ENCODE measurements at places on chromosomes 4 and X.

- DNase-seq = no peak
Observed at GRCh38 chrX:1576201-1576992, 15.0 kb upstream of the AKAP17A start.

GRCh38 chrX:16039834-16040233 is 83.5 kb upstream of the GRPR start:
- DNase-seq = no peak

DNA sequence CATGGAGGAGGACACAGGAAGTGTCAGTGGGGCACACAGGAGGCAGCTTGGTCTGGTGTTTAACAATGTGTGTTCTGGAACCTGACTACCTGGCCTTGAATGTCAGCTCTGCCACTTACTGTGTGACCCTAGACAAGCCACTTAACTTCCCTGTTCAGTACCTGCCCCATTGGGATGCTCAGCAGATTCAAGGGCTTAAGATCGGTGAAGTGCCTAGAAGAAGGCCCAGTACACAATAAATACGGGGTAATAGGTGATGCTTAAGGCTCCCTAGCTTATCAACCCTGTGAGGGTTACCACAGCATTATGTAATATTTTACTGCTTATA is 1.6 kb upstream of the CHIC2 start:
- DNase-seq = no peak

- no peak for DNase-seq
Observed at GRCh38 chrX:128619490-128619889, 567.3 kb upstream of the ACTRT1 start.

- DNase-seq = no peak
Observed at GRCh38 chrX:132294776-132295495, 75.7 kb upstream of the RAP2C start.

GRCh38 chr4:83917572-83917971 is 381.7 kb downstream of the GPAT3 start:
- no peak for DNase-seq

DNA sequence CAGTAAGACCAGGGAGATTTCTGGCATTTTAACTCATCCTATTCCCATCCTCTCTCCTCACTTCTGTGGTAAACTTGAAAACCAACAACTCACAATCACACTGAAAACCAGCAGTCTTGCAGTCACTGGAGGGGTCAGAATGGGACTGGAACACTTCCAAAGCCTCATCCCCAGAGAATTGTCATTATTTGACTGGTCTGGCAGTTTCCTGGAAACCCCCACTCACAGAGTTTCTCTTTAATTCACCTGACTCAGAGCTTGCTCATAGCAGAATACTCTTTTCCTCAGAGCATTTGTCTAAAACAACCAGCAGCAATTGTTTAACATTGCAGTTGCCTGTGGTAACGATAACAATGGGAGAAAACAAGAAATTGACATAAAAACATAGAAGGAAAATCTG is 7.3 kb upstream of the RAB9B start:
- no peak for DNase-seq

DNA sequence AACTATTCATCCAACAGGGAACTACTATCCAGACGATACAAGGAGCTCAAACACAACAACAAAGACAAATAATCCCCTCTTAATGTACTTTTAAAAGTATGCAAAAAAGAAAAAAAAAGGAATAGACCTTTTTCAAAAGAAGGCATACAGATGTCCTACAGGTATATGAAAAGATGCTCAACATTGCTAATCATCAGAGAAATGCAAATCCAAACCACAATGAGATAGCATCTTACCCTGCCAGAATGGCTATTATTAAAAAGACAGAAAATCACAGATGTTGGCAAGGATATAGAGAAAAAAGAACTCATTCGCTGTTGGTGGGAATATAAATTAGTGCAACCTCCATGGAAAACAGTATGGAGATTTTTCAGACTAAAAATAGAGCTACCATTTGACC is 67.1 kb upstream of the ENPP6 start:
- no peak for DNase-seq

DNA sequence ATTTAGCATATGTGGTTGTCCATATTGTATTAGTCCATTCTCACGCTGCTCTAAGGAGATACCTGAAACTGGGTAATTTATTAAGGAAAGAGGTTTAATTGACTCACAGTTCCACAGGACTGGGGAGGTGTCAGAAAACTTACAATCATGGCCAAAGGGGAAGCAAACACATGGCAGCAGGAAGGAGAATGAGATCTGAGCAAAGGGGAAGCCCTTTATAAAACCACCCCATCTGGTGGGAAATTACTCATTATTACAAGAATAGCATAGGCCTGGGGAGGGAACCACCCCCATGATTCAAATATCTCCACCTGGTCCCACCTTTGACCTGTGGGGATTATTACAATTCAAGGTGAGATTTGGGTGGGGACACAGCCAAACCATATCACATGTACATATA is 122.6 kb upstream of the ANK2 start:
- no peak for DNase-seq

GRCh38 chr4:37219990-37220389 is 24.6 kb upstream of the NWD2 start:
- DNase-seq = no peak

DNA sequence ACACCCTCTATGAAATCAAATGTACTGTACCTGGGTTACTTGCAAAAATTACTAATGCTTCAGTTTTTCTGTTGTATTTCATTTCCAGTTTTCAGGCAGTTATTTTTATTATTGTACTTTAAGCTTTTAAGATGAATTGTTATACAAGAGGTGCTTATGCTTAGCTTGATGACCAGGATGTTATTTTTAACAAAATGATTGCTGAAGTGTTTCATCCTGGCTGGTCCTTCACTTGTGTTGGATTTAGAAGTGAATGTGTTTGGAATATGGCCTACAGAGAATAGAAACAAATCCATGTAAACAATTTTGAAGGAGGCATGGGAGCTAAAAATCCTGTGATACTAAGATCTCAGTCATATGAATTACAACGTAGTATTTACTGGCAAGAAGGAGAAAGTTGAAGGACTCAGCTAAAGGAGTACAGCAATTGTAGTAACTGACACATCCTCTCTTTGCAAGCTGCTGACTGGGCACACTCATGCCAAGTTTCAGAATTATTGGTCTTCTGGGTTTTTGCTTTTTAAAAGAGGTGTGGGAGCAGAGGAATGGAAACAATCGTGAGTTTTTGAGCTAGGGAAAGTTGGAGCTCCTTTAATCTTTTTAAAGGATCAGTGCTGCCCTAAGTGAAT is 9.2 kb downstream of the UBE2A start:
- DNase-seq = no peak

DNA sequence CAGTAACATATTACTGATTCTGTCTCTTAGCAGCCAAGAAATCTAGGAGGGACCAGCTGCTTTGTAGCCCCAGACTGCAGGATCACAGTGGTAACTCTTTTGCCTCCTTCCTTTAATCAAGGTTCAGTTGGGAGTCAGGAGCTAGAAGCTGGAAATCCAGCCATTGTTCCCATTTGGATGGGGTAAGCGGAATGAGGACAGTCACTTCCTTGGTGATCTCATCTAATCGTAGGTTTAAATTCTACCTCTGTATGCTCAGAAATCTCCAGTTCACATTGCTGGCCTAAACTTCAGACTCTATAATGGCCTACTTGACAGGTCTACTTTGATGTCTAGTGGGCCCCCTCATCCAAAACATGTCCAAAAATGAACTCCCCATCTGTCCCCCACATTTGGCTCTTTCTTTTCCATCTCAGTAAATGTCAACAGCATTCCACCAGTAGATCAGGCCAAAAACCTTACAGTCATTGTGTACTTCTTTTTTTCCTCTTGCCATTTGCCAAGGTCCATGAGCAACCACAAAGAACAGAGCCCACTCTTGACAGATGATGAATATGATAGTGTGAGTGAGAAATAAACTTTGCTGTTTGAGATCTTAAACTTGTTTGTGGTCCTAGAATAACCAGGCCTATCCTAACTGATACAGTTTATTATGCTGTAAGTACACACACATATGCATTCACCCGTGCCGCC is 40.1 kb downstream of the WWC2 start:
- DNase-seq = no peak

DNA sequence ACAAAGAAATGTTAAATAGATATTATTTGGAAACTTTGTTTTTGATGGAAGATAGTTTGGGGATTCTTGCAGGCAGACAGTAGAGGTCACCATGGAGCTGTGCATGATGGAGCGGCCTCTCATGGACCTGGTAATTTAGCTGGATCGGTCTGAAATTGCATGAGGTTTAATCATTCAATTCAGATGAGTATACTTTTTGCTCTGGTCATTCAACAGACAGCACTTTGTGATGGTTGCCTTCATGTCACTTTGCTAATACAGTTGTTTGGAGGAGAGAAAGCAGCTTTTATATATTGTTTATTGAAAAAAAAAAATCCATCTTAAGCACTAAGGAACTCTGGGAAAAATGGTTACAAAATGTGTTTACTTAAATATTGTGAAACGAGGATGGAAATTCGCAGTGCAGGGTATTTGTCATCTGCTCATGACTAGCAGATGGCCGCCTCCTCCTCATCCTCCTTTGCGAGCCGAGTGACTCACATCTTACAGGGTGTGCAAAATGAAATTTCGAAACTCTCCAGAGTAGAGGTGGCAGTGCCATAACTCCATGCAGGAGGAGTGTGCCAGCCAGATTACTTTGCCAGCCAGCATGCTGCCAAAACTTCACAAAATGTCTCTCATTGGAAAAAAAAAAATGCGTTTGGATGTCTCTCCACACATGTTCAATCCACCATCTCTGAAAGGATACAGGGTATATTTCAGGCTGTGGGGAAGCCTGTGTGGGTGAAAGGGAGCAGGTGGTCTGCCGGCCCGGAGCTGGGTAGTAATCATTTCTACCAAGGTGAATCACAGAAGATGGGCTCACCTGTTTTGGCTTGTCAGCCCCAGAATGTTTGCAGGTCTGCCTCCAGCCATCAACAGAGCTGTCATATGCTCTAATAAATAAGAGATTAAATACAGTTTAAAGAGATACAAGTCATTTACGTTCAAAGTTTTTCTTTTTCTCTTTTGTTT is 314.9 kb upstream of the DIPK2B start:
- peak; percentile 43 for DNase-seq

GRCh38 chr4:11427121-11427996 is 1.3 kb downstream of the HS3ST1 start:
- DNase-seq = no peak

DNA sequence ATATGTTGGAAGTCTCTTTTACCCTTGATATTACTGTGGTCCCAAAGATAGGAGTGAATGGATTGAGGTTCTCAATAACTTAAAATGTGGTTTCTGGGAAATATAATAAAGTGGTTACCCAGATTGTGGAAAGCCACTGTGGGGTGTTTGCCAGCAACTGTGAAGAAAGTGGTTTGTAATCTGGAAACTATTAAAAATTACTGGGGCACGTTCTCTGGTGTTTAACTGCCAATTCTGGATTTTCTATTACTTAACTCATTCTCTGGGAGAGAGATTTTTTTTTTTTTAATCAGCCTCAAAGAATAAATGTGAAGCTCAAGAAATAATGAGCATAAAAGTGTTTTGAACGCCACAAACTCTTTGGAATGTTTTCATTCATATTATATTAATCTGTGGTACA is 4.9 kb upstream of the CXCL6 start:
- DNase-seq = no peak

DNA sequence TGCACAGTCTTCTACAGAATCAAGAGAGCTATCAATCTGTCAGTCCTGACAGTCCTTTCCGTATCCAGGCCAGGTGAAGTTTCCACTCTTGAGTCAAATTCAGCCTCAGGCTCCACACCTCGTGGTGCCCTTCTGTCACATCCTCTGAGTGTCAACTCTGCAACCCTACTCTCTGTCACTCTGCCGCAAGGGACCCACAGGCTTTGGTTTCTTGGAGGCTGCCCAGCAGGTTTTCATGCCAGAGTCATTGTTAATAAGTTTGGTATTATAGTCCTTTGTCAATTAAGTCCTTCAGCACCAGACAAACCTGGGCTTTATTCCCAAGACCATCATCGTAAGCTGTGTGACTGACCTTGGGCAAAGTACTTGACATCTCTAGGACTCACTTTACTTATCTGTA is 83.4 kb upstream of the KLHL13 start:
- no peak for DNase-seq

DNA sequence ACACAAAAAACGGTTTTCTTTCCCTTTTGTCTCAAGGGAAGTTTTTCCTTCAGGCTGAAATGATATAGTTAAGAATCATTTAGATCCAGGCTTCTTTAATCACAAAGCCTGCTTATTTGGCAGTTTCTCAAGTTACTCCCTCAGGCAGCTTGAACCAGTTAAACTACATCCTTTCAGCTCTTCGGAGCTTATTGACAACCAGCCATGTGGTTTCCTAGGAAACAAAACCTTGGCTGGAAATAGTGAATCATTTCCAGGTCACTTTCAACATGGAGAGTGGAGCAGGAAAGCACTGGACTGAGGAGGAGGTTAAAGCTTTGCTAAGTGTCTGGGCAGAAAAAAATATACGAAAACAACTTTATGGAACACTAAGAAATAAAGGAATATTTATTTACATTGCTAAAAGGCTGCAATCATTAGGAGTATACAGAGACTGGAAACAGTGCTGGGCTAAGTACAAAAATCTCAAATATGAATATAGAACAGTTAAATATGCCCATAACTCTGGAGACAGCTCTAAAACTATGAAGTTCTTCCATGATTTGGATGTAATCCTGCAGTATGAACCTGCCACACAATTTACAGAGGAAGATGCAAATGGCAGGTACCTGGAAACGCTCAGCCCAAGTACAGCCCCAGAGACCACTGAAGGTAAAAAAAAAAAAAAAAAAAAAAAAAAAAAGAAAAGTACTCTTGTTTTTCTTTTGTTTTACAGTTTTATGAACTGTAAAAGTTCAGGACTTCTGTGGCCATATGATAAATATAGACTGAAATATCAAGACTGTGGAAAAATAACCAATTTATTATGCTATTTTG is 23.2 kb upstream of the AASDH start:
- DNase-seq = peak; percentile 91

DNA sequence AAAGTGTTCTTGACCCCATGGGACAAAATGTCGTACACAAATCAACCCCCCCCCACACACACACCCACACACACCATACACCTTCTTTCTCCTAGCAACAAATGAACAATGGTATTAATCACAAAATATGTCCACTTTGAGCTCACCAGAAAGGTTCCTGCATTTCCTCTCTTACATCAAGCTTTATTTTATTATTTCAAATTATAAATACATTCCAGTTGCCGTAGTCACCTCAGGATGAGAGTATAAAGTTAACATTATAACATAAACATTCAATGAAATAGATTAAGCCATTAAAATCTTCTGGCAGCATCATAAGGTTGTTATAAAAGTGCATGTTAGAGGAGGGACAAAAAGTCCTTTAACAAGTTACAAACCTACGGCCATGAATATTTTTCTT is 7.3 kb downstream of the XK start:
- no peak for DNase-seq

Measured in NCI-H446 treated with DMSO at 0.1 percent for 48 hours (cell line).